ENCODE measurements at places on chromosomes 16 and 17.
A peak's percentile ranks its signal among the peaks of the same experiment; 100 is the strongest.

DNA sequence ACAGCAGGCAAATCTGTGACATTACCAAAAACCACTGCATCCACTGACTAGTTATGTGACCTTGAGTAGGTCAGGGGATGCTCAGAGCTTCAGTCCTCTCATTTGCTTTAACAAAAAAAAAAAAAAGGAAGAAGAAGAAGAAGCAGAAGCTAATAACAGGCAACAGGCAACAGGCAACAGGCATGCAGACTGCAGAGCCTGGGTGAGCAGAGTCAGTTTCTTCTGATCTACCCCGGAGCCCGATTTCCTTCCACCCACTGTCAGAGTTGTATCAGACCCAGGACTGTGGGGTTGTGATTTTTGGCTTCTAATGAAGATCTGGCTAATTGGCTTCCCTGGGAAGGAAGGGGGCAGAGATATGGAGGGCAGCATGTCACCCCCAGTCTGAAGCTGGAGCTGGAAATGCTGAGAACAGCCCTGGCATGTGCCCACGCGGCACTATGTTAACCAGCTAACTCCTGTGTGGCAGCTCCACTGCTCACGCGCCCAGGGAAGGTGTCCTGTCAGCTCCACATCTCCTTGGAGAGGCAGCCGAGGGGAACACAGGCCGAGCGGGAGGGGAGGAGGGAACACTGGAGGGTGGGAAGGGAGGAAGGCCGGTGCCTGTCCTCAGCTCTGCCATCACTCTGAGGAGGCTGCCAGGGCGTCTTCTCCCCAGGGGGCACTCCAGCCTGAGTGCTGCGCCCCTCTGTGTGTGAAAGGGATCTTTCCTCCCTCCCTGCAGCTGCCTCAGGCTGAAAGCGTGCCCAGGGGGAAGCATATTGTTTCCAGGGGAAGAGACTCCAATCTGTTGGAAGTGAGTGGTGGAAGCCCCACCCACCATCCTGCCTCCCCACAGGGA, 17.6 kb downstream of the SRCIN1 start:
- no peak for DNase-seq

GRCh38 chr16:11180489-11180888, 75.5 kb downstream of the SOCS1 start:
- no peak for DNase-seq

DNA sequence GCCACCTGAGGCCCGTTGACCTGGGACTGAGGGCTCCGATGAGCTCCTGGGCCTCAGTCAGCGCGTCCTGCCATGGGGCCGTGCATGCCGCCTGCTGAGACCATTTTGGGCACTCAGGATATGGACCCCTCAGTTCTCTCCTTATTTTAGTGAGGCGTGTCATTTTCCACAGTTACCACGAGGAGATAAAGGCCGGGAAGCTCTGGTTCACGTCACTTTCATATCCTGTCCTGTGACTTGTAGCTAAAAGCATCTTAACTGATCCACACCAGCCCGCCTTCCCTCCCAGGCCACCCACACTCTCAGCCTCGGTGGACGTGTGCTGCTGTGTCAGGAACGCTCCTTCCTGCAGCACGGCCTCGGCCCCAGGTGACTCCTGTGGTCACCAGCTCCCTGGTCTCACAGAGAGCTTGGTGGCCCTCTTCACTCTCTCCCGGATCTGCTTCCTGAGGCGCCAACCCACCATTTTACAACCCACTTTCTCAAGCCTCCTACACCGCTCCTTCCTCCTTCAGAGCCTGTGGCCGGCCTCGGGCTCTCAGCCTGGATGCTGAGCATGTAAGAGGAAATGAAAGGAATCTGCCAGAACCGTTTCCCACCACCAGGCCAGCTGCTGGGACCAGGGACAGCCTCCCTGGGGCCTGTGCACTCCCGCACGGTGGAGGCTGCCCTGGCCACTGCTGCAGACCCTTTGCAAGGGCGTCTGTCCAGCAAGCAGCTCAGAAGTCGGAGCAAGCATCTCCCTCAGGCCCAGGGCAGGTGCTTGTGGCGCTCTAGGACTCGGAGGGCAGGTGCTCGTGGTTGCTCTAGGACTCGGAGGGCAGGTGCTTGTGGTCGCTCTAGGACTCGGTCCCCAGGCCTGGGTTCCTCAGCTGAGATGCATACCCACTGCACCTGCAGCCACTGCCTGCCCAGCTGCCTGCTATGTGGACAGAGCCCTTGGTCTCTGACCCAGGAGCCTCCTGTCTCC, 23.9 kb upstream of the FASN start:
- DNase-seq: no peak

GRCh38 chr17:8785547-8786413, 13.4 kb downstream of the MFSD6L start:
- peak; percentile 82 for DNase-seq

GRCh38 chr17:8479431-8479947, 43.8 kb downstream of the NDEL1 start:
- no peak for DNase-seq

- no peak for DNase-seq
Observed at GRCh38 chr16:69838489-69838888, 76.4 kb downstream of the WWP2 start.

DNA sequence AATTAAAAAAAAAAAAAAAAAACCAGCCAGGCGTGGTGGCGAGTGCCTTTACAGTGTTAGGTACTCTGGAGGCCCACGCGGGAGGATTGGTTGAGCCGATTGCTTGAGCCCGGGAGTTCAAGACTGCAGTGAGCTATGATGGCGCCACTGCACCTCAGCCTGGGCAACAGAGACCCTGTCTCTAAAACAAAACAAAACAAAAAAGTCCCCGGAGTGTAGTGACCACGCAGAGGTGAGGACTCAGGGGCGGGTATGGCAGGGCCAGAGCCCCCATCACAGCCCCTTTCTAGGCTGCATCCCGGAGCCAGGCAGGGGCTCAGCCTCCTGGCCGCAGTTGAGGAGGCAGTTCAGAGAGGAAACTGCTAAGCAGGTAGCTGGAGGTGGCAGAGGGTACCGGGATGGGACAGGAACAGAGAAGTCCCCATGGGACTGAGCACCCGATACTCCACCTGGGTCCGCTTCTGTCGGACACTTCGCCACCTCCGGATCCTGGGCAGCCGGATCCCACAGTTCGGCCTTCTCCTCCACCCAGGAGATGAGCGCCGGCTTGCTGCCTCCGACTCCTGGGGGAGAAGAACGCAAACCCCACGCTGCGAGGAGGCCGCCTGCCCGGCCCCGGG, 800 bp downstream of the ZNF747 start:
- DNase-seq: no peak

GRCh38 chr16:53773150-53773846, 69.3 kb downstream of the FTO start:
- DNase-seq: no peak

DNA sequence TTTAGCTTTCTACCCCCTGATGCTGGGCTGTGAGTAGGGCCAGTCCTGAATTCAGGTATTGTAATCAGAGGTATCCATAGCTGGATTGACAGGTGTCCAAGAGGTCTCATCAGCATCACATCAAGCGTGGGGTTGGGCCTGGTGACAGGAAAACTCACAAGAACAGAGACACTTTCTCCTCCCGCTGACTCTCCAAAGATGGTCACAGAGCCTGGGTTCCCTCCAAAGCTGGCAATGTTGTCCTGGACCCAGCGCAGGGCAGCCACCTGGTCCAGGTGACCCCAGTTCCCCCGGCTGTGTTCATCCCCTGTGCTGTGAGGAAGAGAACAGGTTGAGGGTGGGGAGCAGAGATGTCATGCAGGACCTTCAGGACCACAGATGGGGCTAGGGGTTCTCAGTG, 11.7 kb downstream of the CES1 start:
- DNase-seq: no peak

GRCh38 chr17:28864991-28865849, 10.4 kb downstream of the ERAL1 start:
- peak; percentile 86 for DNase-seq

GRCh38 chr17:49890852-49891251, 43.0 kb upstream of the TAC4 start:
- no peak for DNase-seq

- DNase-seq: no peak
Observed at GRCh38 chr17:69967910-69968411, 107.1 kb upstream of the KCNJ16 start.

- no peak for DNase-seq
Observed at GRCh38 chr17:2749058-2749783, at the start of gene CCDC92B. TSS of gene CCDC92B (minus strand) at chr17:2749652. CDS start at chr17:2735145, 14,507 bp downstream.

GRCh38 chr17:65099941-65100315, 37.2 kb upstream of the RGS9 start:
- DNase-seq: no peak

DNA sequence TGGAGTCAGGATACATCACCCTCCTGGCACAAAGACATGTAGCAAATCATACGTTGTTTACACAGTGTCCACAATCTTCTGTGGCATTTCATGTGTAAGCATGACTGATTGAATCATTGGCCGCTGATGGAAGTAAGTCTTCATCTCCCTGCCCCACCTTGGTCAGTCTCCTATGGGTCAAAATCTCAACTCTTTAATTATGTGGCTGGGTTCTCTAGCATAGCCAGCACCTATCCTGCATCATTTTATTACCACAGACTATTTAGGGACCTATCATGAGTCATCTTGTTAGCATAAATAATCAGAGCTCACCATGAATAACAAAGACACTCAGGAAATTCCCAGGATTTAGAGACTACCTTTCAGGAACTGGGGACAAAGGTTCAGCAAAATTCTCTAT, 15.9 kb downstream of the TANC2 start:
- DNase-seq: no peak

GRCh38 chr17:68470961-68471360, 13.7 kb upstream of the WIPI1 start:
- no peak for DNase-seq
